ENCODE measurements at places on chromosomes 2 and 18.

GRCh38 chr2:64400733-64401528, 53.0 kb upstream of the LGALSL start:
- no peak for DNase-seq

- DNase-seq, result no peak
Measured at GRCh38 chr2:160584972-160585494, 91.4 kb upstream of the RBMS1 start.

DNA sequence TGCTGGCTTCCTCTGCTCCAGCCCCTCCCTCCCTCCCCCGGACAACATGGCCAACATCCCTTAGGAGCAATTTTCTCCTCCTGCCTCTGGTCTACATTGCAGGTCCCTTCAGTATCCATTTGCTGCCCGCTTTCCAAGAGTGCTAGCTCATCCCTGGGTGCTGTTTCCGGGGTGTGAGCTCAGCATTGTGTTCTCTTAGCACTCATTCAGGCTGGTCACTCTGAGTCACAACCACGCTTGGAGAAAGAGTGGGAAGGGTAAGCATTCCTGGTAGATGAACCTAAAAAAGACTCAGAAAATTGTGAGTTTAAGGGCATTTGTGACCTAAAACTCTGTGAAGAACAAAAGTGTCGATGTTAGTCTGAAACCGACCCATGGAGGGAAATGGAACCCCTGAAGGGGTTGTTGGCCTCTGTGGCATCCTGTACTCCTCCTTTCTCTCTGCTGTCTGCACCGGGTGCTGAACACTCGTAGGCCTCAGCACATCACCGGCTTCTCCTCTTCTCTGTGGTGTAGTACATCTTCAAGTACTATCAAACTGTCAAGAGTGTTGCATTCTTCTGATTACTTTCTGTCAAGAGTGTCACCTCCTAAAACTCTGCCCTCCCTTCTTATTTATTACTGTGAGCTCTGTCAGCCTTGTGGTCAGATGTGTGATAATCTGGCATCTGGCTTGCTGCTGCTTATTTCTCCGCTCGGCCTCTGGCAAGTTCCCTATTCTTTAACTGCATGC, 73.0 kb downstream of the CTNNA2 start:
- no peak for DNase-seq

DNA sequence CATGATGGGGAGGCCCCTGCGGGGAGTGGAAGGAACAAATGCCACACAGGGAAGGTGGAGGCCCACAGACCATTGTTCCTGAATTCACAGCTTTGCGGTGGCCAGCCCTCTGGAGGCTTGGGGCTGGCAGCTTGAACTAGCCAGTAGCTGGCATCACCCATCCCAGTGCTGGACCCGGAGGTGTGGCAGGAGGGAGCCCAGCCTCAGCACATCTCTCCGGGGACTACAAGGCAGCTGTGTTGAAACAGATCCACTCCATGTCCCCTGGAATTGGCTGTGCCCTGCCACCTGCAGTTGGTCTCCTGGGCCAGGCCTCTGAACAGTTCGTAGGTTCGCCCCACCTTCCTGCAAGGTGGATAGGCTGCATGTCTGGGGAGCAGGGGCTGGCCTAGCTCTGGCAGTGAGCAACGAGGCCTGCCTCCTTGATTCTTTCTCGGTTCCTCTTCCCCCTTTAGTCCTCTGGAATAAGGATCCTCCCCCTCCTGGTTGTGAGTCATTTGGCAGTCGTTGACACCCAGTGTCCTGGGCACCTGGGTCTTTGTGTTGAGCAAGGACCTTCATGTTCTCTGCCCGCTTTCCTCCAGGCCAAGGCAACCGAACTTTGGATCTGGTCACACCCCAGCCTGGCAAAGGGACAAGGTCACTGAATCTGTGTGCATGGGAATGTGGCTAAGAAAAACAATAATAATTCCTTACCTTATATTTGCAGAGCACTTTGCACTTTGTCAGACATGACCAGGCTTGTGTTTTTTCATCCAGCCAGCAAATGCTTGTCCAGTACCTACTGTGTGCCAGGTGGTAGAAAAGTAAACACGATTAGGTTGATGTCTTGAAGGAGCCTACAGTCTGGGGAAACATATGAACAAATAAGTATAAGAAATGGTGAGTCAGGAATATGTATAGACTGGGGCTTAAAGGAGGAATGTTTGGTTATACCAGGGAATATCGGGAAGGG, 55.0 kb upstream of the MCFD2 start:
- no peak for DNase-seq

DNA sequence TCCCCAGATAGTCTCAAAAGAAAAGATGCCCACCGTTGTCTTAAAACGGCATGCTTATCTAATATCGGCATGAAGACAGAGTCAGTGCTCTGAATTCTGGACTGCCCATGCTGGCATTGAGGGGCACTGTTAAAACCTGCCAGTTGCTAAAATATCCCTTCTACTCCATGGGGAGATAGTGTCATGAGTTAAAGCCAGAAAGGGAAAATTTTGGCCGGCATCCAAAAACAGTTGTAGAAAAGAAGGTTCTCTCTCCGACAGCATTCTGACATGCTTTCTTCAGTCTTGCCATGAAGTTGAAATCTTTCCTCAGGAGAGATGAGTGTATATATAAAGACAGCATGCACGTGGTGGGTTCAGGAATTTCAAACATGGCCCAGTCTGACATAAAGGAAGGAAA, 401.3 kb upstream of the PIK3C3 start:
- DNase-seq, result no peak

- no peak for DNase-seq
Measured at GRCh38 chr2:161486111-161486510, 70.0 kb downstream of the TBR1 start.

DNA sequence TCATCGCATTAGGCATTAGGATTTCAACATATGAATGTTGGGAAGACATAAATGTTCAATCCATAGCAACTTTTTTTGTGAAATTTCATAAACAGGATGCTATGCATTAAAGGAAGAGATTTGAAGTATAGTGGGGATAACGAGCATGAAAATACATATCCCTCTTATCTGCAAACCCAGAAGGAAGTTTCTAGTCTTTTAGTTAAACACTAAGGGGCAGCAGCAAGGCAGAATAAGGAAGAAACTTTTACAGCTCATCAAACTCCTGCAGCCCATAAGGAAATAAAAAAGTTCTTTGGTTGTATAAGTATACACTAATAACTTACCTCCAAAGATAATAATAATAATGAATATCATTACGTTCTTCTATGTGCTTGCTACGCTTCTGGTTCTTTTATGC, 81.5 kb downstream of the CD226 start:
- no peak for DNase-seq

DNA sequence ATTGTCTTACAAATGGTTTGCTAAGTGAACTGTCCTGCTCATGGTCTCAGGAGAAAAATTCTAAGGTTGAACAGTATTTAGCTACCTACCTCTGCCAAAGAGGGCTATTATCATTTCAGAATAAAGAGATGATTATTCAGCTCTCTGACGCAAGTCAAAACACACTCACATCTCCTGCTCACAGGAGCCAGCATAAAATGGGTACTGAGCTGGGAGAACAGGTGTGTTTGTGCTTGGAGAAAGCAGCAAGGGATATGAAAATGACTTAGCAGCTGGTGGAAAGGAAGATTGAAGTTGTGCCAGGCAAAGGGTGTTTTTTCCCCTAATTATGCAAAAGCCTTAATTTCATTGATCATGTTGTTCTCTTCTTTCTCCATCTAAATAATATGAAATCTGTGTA, 47.3 kb upstream of the TANK start:
- DNase-seq, result no peak

Data from activated naive CD8-positive, alpha-beta T cell treated with anti-CD3 and anti-CD28 coated beads for 36 hours (primary cell).